Effector memory CD8-positive, alpha-beta T cell (primary cell): ENCODE measurements at places on chromosomes 2 and 18.

DNA sequence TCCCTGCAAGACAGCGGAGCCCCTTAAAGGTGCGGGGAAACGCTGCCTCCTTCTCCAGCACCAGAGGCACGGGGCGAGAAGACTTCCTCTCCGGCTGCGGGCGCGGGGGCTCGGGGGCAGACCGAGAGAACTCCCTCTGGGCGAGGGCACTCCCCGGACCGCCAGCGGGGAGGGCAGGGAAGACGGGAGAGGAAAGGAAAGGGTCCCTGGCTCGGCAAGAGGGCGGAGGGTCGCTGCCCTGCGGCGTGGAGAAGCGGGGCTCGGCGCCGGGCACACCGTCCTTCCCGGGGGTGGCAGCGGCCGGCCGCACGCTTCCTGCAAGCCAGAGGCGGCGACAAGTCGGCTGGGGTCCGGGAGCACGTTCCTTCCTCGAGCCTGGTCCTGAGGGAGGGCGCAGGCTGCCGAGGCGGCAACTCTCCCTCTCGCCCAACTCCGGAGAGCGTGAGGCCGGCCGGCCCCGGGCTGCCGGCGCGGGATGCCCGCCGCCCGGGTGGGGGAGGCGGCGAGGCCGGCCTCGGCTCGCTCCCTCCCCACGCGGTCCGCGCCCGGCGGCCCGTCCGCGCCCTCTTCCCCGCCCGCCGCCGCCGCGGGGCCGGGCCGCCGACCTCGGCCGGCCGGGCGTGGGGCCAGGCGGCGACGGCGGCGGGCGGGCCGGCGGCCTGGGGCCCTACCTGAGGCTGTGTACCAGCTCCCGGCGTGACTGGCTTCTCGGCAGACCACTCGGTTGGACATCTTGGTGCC lies 1.1 kb downstream of the MEMO1 start:
- H3K4me1 ChIP-seq = peaks cover 42% of the 10 kb centered on the region
- peak; percentile 19 for DNase-seq
- H3K27me3 ChIP-seq = no peaks in the 10 kb centered on the region
- peak overlapping the region; percentile 93 for H3K4me3 ChIP-seq

DNA sequence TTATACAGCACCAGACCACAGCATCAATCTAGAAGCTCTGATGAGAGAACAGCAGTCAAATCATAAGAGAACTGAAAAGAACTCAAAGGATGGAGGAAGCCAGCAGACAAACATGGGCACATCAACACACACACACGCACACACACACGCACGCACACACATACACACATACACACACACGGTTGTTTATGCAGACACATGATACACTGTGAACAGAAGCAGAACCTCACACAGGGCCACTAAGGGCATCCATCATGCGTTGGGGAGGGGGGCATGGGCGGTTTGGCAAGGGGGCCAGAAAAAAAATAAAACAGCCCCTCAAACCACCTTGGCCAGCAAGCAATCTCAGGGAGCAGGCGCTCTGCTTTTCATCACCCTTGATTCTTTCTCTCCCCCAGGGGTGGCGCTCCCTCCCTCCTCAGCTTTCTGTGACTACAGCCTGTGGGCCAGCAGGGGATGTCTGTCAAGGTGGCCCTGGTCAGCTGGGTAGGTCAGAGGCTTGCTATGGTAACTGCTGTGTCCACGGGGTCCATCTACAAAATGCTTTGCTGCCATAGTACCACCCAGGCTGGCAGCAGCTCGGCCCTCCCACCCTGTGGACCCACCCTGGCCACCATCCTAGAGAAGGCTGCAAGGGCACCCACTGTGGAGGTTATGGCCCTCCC lies 318.0 kb downstream of the CELF4 start:
- no peak for DNase-seq
- peaks cover 69% of the 10 kb centered on the region for H3K27me3 ChIP-seq
- H3K27ac ChIP-seq = no peak overlapping the region

- no peaks in the 10 kb centered on the region for H3K36me3 ChIP-seq
- no peak overlapping the region for H3K4me3 ChIP-seq
- DNase-seq = no peak
- no peaks in the 10 kb centered on the region for H3K27me3 ChIP-seq
- no peaks in the 10 kb centered on the region for H3K4me1 ChIP-seq
- no peak overlapping the region for H3K27ac ChIP-seq
These were observed 15.5 kb downstream of the MAP3K20 start for GRCh38 chr2:173090973-173091660.

- no peak for DNase-seq
- peaks cover 27% of the 10 kb centered on the region for H3K27me3 ChIP-seq
- no peak overlapping the region for H3K4me3 ChIP-seq
- H3K4me1 ChIP-seq = peaks cover 5% of the 10 kb centered on the region
- no peaks in the 10 kb centered on the region for H3K36me3 ChIP-seq
- H3K27ac ChIP-seq = no peak overlapping the region
These were observed 31.7 kb upstream of the KCTD1 start for GRCh38 chr18:26579941-26580618.

GRCh38 chr18:43277164-43277600 lies at the start of gene SYT4:
TSS of gene SYT4 (minus strand) at chr18:43277490. CDS start at chr18:43277281, 209 bp downstream.
- H3K36me3 ChIP-seq = no peaks in the 10 kb centered on the region
- no peaks in the 10 kb centered on the region for H3K27me3 ChIP-seq
- H3K4me3 ChIP-seq = no peak within 1 kb of the TSS
- no peak for DNase-seq
- no peak within 1 kb of the TSS for H3K27ac ChIP-seq
- no peaks in the 10 kb centered on the region for H3K4me1 ChIP-seq

DNA sequence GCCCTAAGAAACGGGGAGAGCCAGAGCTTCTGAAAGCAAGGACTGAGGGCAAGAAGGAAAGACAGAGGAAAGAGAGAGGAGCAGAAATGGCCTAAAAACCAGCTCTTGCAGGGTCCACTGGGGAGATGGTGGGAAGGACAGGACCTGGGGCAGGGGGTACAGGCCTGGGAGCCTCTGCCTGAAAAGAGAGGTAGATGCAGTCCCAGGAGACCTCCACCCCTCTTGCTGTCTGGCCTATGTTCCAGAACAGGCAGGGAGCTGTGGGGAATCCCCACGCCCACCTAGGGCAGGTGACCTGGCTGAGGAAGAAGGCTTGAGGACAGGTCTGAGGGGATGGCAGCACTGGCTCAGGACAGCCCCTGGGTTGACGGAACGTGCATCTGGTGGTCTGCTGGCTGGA lies 4.6 kb downstream of the CAPN13 start:
- no peaks in the 10 kb centered on the region for H3K36me3 ChIP-seq
- no peak overlapping the region for H3K27ac ChIP-seq
- no peak overlapping the region for H3K4me3 ChIP-seq
- no peaks in the 10 kb centered on the region for H3K4me1 ChIP-seq

DNA sequence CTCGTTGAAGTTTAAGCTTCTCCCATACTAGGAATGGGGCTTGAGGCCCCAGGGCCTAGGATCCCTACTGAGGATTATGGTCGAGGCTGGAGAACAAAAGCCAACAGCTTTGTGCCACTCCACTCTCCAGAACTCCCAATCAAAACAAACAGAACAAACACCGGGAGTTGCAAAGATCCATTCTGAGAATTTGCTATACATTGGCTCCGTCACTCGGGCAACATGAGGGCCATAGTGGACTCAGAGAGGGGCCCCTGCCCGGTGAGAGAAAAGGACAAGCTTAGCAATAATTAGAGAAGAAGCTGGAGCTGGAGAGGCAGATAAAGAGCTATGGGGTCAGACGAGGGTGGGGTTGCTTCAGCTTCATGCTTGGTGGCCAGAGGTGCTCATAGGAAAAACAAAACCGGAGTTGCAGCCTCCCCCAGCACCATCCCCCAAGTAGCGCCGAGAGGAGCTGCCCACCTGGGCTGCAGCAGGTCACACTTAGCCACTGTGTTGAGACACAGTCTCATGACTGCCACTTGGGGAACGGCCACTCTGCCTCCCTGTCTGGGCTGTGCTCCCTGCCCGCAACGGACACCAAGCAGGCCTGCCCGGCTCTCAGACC lies 142.3 kb upstream of the HAAO start:
- no peak overlapping the region for H3K4me3 ChIP-seq
- DNase-seq = no peak
- H3K27ac ChIP-seq = no peak overlapping the region
- no peaks in the 10 kb centered on the region for H3K36me3 ChIP-seq
- peaks cover 9% of the 10 kb centered on the region for H3K27me3 ChIP-seq

DNA sequence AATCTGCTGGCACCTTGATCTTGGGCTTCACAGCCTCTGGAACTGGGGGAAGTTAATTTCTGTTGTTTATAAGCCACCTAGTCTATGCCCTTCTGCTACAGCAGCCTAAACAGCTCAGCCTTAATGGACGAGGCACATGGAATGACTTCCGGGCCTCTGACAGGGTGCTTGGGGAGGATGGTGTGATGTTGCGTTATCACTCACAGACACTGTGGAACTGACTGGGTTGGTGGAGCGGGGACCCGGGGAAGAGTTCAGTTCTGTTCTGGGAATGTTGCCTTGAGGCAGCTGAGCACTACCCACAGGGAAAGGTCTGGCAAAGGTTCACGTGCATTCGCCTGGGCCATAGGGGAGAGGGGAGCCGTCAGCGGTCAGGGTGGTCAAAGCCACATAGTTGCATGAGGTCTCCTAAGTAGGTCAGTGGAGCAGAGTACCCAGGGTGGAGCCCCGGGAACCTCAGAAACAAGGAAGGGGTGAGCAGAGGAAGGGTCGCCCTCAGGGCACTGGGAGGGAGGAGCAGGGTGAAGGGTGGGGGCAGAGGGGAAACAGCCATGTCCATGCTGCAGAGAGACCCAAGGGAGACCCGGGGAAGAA lies 36.2 kb downstream of the LRRFIP1 start:
- H3K4me1 ChIP-seq = peaks cover 13% of the 10 kb centered on the region
- H3K27ac ChIP-seq = peak overlapping the region; percentile 41
- peaks cover 59% of the 10 kb centered on the region for H3K27me3 ChIP-seq
- DNase-seq = no peak

DNA sequence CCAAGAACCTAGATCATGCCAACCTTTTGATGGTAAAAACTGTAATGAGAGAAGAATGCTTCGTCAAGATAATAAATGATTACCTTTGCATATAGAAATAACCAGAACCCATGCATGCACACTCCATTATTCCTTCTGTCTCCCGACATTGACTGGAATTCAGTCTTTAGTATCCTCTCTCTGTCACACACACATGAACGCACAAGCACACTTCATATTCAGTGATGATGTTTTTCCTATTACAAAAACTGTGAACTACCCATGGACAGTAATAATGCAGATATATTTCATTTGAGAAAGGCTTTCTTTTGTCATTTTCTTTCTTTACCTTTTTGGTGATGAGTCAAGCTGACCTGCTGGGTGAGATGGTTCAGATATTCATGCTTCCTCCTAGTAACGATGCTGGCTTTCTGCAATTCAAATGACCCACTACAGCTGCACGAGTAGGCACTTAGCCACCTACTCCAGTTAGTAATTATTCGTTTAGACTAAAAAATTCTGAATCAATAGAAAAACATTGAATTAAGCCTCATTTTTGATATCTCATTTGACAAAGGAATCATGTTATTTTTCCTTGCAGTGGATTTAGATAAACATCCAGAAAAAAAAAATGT lies 382.2 kb downstream of the TGIF1 start:
- H3K27ac ChIP-seq = no peak overlapping the region
- no peaks in the 10 kb centered on the region for H3K4me1 ChIP-seq
- no peaks in the 10 kb centered on the region for H3K27me3 ChIP-seq
- no peak overlapping the region for H3K4me3 ChIP-seq

- DNase-seq = no peak
- no peaks in the 10 kb centered on the region for H3K27me3 ChIP-seq
- H3K27ac ChIP-seq = peak overlapping the region; percentile 41
- H3K36me3 ChIP-seq = peaks cover 28% of the 10 kb centered on the region
These were observed 2.0 kb upstream of the AMMECR1L start for GRCh38 chr2:127887776-127888130.

GRCh38 chr2:207135801-207136457 lies 29.8 kb downstream of the KLF7 start:
- DNase-seq = no peak
- peaks cover 2% of the 10 kb centered on the region for H3K4me1 ChIP-seq
- no peak overlapping the region for H3K27ac ChIP-seq
- H3K27me3 ChIP-seq = no peaks in the 10 kb centered on the region
- no peak overlapping the region for H3K4me3 ChIP-seq

- no peak overlapping the region for H3K4me3 ChIP-seq
- no peaks in the 10 kb centered on the region for H3K36me3 ChIP-seq
- H3K4me1 ChIP-seq = no peaks in the 10 kb centered on the region
- H3K27ac ChIP-seq = no peak overlapping the region
- DNase-seq = no peak
These were observed 20.9 kb downstream of the SOX11 start for GRCh38 chr2:5713101-5713500.

- no peak overlapping the region for H3K27ac ChIP-seq
- H3K36me3 ChIP-seq = no peaks in the 10 kb centered on the region
- no peaks in the 10 kb centered on the region for H3K4me1 ChIP-seq
- no peak overlapping the region for H3K4me3 ChIP-seq
- no peak for DNase-seq
These were observed 116.1 kb downstream of the NCKAP5 start for GRCh38 chr2:133452146-133452545.

DNA sequence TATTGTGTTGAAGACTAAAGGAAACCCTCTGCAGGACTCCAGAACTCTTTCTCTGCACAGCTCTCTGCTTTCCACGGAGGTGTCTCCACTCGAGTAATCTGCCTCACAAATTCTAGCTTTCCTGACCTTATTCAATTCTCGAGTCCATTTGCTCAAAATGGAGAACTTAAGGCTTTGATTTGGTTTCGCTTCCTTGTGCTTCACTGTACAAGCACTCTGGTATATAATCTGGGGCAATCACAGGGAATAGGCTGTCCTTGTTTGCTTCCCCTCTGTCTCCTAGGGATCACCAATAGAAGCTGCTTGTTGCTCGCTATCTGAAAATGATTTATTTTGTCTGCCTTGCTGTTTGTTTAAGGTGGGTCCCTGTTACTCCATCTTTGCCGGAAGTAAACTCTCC lies 129.1 kb upstream of the DOCK10 start:
- H3K27ac ChIP-seq = no peak overlapping the region
- no peak for DNase-seq
- H3K4me1 ChIP-seq = no peaks in the 10 kb centered on the region
- H3K36me3 ChIP-seq = no peaks in the 10 kb centered on the region
- H3K4me3 ChIP-seq = no peak overlapping the region

DNA sequence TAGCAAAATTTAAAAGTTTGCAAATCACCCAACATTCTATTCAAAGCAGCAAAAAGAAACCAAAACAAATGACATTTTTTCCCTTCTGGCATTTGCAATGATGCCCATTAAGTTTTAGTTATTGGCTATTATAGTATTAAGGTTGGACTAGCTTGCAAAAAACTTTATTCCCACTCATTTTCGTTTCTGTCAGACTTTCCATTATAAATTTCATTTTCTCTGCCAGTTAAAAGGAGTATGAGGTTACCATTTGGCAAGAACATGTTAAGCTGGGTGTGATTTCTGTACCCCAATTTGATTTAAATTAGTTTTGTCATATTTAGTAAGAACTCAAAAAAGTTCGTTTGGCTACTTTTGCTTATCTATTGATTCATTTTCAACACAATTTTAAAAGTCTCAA lies 187.9 kb downstream of the TCF4 start:
- H3K4me1 ChIP-seq = no peaks in the 10 kb centered on the region
- no peak overlapping the region for H3K4me3 ChIP-seq
- H3K36me3 ChIP-seq = no peaks in the 10 kb centered on the region
- DNase-seq = no peak
- no peak overlapping the region for H3K27ac ChIP-seq
